Activated naive CD4-positive, alpha-beta T cell treated with anti-CD3 and anti-CD28 coated beads for 36 hours (primary cell): ENCODE measurements at places on chromosomes 4 and X. TPM values are rescaled to one million over a fixed set of nuclear protein-coding genes. Genes with fewer than 3 reads are reported as not detected.

CYTL1 gene
- total RNA-seq, result not detected

RHOXF1 gene
- not detected for total RNA-seq

SULT1B1 gene
- total RNA-seq, result 5.4 TPM

EPGN gene
- not detected for total RNA-seq

PPP4R3C gene
- total RNA-seq, result not detected

DNA sequence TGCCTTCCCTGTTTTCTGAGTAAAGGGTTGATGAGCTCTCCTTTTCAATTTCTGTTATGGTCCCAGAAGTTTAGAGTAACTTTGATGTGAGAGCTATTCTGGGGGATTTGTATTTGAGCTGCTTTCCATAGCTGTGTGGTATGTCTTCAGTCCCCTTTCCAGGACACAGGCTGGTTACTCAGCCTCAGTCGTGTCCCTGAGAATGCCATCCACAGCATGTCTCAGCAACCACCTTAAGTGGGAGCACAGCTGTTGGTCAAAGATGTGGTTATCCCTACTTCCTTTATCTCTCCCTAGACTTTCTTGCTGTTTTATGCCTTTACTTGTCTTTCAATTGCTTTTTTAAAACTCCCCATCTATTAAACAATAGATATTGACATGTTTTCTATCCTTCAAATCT, 37.8 kb downstream of the RNF175 start:
- no peak for DNase-seq

DNA sequence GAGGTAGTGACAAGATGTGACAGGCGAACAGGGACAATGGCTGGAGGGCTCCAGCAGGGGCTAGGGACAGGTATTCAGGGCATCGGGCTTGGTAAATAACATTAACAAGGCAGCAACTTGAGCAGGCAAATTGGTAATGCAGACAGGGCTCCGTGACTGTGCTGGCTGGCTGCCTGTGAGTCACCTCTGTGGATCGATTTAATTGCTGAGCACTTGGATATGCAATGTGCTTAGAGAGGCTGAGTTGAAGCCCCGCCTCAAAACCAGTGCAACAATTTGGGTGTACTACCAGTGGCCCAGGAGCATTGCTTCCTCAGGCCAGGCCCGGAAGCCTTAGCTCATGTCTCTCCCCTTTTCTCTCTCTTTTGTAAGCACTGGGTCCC, 19.5 kb downstream of the CNGA2 start:
- no peak for DNase-seq

GRCh38 chrX:77564823-77565222, 117.6 kb downstream of the FGF16 start:
- no peak for DNase-seq

- no peak for DNase-seq
Measured at GRCh38 chr4:10050261-10050661, 29.0 kb upstream of the SLC2A9 start.

DNA sequence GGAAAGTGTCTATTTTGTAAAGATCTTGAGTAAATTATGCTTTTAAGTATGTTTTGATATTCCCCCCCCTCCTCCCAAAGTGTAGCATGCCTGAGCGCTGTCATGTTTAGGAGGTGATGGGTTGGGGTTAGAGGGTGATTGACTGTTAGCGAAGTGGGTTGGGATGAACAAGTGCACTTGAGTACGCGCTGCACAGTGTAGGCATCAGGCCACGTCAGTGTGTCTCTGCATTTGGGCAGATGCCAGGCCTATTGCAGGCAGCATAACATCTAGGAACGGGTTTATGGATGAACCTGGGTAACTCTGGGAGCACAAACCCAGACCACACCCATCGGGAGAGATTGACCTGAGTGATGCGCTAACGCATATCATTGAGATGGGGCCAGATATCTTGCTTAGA, 111.2 kb downstream of the TBL1X start:
- DNase-seq, result no peak

DNA sequence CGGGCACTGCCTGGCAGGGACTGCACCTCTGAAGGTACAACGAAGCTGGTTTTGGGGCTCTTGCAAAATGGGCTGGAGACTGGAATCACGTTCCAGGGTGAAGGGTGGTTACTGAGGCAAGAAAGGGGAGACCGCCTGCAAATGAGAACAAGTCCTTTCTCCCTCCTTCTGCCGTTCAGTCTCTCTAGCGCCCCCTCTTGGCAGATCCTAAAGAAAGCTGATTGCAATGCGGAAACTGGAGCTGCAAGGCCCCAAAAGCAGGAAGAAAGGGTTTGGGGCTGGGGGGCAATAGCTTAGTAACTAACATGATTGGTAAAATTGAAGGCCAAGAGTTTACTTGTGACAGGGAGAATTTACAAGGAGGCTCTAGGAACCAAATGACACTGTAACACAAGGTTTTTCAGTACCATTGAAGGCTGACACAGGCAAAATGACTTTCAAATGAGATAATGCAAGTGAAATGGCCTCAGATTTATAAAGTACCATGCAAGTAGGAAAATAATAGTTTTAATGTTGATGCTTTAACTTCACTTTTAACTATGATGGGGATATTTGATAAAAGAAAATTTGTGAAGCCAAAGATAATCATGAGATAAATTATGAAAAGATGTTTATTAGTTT, 222.7 kb upstream of the HAND2 start:
- peak; percentile 47 for DNase-seq

- peak; percentile 62 for DNase-seq
Measured at GRCh38 chrX:70452143-70452733, 7.6 kb downstream of the DLG3 start.

GRCh38 chr4:16897991-16898827, at the start of gene LDB2:
TSS of gene LDB2 (minus strand) at chr4:16898645.
- DNase-seq, result peak; percentile 10

DNA sequence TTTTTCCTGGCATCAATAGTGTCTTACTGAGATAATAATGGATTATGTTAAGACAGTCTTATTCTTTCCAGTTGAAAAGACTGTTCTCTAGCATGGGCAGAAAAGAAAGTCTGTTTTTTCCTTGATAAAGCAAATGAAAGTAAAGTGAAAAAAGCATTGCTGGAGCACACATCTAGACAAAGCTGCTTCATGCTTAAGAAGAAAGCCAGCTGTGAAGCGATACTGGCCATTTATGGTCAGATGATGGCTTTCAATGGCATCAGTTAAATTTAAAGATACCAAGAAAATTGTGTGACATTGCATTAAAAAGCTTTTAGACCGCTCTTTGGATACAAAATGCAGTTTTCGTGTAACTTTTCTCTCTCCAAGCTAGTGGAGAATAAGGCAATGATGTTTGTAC, 242.1 kb upstream of the TRAM1L1 start:
- no peak for DNase-seq

- no peak for DNase-seq
Measured at GRCh38 chr4:105594099-105595010, 41.9 kb downstream of the ARHGEF38 start.

DNA sequence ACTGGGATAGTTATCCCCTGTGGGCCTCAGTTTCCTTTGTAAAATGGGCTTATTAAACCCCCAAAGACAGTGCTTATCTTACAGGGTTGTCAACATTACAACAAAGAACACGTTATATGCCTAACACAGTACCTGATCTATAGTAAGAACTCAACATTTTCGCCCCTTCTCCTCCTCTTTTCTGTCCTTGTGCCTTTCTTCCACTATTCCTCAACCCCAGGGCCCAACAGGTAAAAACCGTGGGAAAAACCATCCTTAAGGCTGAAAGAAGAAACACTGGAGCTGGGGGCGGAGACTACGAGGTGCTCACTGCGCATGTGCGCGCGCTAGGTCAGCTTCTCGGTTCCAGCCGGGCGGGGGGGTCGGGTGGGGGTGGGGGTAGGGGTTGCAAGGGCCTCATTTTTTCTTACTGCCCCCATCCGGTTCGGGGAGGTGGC, 426 bp upstream of the XIAP start:
- DNase-seq, result no peak

GRCh38 chr4:176788971-176789370, 3.8 kb downstream of the VEGFC start:
- no peak for DNase-seq

DNA sequence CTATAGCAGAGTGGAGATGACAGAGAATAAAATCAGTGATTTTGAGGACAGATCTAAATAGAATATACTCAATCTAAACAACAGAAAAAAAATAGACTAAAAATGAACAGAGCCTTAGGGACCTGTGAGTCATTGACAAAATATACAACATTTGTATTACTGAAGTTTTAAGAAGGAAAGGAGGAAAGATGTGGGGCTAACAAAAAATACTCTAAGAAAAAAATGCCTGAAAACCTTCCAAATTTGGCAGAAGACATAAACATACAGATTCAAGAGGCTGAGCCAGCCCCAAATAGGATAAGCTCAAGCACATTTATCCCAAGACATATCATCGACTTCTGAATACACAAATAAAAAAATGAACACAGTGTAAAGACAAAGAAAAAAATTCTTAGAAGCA, 123.6 kb upstream of the INTU start:
- DNase-seq, result no peak

DNA sequence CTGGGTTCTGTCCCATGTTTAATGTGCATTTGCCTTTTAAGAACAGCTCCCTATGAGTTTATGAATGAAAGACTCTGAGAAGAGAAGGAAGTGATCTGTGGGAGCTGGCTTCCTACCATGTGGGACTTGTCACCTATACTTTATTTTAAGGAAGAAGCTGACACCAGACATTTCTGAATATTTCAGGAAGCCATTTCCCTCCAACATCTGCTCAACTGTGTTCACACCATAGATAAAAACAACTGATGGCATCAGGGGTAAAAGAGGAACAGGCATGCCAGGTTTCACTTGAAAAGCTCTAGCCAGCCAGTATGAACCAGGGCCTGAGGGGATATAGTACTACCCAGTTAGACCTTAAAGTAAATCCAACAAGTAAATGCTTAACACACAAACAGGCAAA, 116.0 kb downstream of the COL4A6 start:
- no peak for DNase-seq

- no peak for DNase-seq
Measured at GRCh38 chrX:126552313-126553022, at the start of gene DCAF12L1. TSS of gene DCAF12L1 (minus strand) at chrX:126552814. CDS start at chrX:126552608, 206 bp downstream.
